ENCODE measurements at places on chromosomes 7 and 10.
A peak's percentile ranks its signal among the peaks of the same experiment; 100 is the strongest.

DNA sequence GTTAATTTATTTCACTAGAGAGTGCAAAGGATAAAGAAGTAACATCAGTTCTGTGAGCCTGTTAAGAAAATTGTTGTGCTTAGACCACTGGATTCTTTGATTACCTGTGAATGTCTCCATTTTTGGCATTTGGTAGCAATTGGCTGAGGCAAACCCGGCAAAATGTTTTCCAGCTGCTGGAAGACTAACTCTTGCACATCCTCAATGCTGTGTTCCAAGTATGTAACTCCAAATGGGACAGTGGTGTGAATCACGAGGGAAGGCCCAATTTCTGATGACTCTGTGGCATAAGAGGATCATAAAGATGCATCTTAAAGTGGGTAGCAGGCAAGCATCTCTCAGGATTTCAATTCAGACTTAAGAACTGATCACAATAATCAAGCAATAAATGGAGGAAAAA, 268.8 kb downstream of the RNLS start:
- no peak for DNase-seq

DNA sequence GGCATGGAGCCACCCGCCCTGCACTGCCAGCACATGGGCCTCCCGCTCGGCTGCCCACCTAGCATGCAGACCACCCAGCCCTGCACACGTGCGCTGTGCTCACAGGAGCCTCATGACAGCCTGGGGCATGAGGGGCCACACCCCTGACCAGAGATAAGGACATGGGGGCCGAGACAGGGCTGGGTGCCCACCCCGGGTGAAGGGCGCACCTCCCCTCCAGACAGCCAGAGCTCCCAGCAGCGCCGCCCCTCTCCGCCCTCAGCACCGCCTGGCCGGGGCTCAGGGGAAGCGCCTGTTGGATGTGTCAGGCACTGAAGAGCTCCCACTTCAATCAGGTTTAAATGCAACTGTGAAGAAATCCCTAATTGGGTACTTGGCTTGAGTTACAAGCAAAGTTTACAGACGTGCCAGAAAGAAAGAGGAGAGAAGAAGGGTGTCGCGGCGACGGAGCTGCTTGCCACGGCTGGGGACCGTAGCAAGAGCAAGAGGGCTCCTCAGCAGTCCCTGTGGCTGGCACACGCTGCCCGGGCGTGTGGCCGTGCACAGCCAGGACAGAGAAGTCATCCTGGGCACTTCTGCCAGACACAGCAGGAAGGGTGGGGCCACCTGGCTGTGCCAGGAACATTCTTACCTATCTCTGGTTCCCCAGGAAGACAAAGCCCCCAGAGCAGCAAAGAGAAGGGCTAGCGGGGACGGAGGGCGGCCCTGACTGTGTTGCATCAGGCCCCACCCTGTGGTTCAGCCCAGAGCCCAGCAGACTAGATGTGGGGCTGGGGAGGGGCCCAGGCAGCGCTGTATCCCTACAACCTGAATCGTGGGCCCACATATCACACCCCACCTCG, 247.4 kb downstream of the ELFN1 start:
- no peak for DNase-seq

GRCh38 chr10:72328829-72329204, 25.9 kb downstream of the DNAJB12 start:
- DNase-seq = peak; percentile 55

GRCh38 chr7:128740996-128741395, 1.8 kb downstream of the CALU start:
- DNase-seq = no peak

DNA sequence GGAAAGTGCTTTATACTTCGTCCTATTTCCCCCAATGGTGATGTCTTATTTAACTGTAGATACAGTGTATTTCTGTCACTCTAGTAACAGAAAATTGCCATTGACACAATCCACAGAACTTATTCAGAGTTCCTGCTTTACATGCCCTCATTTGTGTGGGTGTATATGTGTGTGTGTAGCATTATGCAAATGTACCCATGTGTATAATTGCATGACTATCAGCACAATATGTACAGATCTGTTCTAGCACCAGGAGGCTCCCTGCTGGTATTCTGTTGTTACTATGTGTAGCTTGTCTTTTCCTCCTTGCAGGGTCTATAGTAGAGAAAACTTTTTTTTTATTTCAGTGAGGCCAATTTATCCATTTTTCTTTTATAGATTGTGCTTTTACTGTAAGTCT, 16.5 kb downstream of the CYP3A43 start:
- no peak for DNase-seq

DNA sequence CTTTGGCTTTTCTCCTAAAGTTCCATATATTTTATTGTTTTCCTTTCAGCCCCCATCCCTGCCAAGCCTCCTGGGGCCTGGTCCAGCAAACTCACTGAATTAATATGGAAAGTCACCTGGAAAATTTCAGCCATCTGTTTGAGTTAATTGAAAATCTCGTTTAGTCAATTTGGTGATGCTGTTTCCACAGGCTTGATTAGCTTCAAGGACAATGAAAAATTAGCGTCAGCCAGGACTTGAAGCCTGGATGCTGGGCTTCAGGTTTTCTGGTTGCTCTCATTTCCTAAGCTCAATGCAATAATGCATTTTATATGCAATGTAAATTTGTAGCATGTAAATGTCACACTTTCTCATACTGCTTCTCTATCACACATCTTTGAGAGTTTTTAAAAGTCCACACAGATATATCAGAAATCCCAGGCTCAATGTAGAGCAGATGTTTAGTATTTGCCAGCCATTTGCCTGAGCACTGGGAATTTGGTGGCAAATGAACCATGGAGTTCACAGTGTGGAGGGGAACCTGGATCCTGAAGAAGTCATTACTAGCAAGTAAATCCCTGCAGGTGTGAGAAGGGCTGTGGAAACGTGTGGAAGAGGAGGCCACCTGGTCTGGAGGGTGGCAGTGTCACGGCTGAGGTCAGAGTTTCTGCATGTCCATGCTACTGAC, 228.5 kb downstream of the PAXIP1 start:
- DNase-seq = no peak

DNA sequence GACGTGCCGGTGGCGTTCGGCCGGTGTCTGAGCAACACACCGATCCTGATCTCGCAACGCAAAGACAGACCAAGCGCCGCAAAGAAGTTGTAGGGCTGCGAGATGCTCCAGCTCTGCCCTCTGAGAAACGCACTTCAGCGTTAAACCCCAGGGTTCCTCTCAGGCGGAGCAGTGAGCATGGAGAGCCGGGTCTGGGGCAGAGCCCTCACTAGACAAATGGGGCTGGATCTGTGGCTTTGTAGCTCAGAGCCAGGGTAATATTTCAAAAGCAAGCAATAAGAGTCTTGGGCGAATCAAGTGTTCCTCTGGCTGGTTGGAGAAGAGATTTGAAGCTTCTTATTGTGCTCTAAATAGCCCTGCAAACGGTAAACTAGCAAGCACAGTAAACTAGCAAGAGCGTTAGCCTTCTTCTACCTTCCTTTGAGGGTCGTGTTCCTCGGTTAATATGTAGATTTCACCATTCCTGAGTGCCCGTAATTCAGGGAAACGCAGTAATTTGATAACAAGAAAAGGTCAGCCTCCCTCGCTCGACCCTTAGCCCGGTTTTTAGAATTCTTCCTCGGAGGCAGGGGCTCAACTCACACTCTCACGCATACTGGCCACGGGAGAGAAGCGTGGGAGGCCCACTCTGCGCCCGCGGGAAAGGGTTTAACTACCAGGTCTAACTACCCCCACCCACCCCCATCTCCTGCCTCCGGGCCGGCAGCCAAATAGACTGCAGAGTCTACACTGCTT, 6.7 kb downstream of the SKAP2 start:
- DNase-seq = no peak

GRCh38 chr10:101839416-101840063, 4.1 kb downstream of the KCNIP2 start:
- peak; percentile 71 for DNase-seq

GRCh38 chr7:104960741-104961448, 53.1 kb upstream of the KMT2E start:
- no peak for DNase-seq

DNA sequence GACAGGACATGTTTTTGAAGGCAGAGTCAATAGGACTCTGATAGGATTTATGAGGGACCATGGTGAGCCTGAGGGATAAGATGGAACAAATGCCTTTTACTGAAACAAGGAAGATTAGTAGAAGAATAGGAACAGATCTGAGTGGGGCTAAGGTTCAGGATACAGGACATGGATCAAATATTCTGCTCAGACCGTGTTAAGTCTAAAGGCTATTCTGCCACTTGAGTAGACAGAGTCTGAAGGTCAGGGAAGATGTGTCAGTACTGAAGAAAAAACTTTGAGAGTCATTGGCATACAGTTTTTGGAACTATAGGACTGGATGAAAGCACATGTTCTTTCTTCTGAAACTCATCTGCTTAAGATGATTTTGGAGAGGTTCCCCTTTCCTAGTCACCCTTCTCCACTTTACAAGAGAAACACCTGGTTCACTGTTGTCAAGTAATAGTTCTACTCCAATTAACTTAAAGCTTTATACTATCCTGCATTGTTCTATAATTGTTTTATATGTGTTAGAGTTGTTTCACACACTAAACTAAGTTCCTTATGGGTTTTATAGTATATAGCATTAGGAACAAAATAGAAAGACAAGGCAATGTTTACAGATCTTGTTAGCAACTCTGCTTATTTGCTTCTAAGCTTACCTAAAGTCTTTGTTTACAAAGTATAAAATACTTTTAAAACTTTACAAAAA, 43.4 kb downstream of the WASL start:
- DNase-seq = no peak

GRCh38 chr10:91242940-91243339, 22.5 kb downstream of the PCGF5 start:
- DNase-seq = no peak

DNA sequence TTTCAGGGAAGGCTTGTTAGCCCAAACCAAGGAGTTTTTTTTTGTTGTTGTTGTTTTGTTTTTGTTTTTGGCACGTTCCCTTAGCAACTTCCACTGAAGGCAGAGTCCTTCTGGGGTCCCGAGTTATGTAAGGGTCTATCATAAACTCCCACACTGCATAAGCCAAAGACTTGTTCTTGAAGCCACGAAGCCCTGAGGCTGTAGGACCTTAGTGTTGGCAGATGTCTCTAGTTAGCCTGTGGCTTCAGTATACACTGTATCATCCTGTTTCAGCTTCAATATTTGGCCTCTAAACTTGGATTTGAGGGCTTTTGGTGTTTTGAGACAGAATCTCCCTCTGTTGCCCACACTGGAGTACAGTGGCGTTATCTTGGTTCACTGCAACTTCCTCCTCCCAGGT, 13.6 kb downstream of the KPNA7 start:
- DNase-seq = no peak

DNA sequence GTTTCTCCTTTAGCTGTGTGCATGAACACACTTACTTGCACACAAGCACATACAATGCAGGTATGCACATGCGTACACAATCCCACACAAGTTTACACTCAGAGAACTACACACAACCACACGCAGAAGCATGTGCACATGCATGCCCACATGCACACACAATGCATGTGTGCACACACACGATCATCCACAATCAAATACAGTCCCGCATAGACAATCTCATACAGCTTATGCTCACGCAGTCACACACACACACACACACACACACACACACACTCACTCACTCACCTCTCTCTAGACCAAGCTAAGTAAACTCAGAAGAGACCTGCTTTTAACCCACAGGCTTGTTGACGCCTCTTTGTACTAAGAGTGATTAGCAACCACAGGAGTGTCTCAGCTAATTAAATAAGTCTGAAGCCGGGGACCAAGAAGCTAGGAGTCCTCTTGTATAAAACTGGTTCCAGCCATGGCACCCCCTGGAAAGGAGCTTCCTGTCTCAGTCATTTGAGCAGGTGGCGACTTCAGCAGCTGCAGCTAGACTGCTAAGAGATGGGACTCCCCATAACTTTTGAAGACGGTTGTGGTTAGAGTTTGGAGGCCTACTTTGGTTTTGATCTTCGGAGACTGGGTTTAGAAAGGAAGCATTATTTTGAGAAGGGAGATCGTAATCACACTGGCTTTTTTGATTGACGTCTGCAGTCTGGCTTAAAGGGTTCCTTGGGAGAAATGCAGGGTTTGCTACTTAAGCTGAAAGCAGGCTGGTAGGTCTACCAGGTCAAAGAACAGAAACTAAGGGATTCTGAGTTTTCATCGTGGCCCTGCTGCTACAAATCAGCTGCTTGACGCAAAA, 82.3 kb upstream of the ADRB1 start:
- peak; percentile 88 for DNase-seq

DNA sequence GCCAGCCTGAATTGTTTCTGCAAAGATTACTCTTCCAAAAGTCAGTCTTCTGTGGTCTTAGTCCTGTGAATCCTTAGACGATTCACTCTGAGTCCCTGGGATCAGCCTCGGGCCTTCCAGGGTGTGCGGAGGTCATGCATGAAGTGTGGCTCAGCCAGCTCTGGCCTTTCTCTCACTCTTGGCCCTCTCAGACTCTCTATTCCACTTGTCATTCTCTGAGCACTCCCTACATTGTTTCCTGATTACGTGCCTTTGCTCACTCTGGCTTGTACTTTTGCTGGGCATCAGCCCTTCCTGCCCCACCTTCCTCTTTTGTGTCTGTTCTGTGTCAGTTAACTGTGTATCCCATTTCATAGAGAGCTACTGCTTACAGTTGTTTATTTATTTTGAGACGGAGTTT, 36.0 kb downstream of the CCNY start:
- no peak for DNase-seq

GRCh38 chr7:698515-699475, 27.7 kb upstream of the DNAAF5 start:
- no peak for DNase-seq

DNA sequence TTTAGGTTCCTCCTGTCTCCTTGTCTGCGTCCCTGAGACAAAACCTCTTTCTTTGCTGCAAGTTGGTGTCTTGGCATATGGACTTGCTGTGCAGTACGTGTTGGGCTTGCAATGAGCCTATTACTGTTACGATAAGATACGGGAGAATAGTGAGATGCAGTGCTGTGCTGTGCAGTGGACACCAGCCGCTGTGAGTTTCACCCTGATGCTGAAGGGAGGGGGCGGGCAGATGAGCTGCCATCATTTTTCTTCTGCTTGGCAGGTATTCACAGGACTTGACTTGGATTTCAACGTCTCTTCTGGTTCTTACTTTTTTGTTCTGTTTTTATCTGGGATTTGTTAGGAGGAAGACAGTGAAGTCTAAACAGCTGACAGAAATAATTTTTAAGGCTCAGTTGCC, 257.1 kb upstream of the PITRM1 start:
- DNase-seq = no peak
